RKO (cell line): ENCODE measurements at places on chromosomes 13 and 19.

DNA sequence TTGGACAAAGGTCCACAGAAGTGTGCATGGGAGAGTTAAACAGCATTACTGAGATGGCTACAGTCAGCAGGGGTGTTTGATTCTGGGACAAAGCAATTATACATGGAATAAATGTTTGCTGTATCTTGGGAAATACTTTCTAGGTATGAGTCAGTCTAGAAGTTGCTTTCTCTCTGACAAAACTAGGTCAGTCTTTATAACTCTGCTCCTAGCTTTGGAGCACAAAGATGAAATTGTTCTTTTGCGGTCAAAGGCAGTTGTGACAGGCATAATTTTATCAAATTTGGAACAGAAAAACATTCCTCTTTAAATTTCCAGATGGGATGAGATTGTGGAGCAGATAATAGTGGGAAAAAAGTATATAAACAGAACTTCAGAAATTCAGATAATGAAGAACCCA, 1045.4 kb upstream of the MIR17HG start:
- DNase-seq: peak; percentile 10

GRCh38 chr13:112779856-112780604, 90.2 kb downstream of the ATP11A start:
- no peak for DNase-seq

- peak; percentile 23 for DNase-seq
Measured at GRCh38 chr13:100100115-100100879, 11.4 kb downstream of the PCCA start.

- no peak for DNase-seq
Measured at GRCh38 chr19:17248011-17248776, 2.5 kb upstream of the NR2F6 start.

GRCh38 chr19:6999933-7000332, 21.3 kb downstream of the MBD3L2B start:
- DNase-seq: no peak

GRCh38 chr19:40523322-40524047, 53.2 kb upstream of the SHKBP1 start:
- DNase-seq: peak; percentile 83

DNA sequence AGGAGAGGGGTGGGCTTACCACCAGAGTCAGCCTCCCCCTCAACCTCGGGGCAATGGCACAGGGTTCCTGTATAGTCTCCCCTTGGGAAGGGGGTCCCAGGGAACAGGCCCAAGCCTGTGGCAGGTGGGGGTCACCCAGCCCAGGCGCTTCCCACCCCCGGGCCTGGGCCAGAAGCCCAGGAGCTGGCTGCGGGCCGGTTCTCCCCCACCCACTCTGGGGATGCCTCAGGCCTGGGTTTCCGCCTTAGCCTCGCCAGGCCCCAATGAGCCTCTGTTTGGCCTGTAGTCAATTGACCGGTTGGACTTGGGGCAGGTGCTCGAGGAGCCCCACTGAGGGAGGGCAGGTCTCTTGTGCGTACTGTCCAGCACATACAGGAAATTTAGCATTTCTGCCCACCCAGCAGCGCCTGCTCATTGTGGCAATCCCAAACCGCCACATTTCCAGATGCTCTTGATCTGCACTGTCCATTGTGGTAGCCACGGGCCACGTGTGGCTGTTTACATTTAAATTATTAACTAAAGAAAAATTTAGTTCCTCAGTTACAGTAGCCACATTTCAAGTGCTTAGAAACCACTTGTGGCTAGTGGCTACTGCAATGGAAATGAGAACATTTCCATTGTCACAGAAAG, 9.9 kb downstream of the LYL1 start:
- DNase-seq: no peak

GRCh38 chr19:648904-649801, 9.5 kb downstream of the FGF22 start:
- DNase-seq: no peak

GRCh38 chr13:69391756-69392155, 715.9 kb upstream of the ATXN8OS start:
- no peak for DNase-seq

DNA sequence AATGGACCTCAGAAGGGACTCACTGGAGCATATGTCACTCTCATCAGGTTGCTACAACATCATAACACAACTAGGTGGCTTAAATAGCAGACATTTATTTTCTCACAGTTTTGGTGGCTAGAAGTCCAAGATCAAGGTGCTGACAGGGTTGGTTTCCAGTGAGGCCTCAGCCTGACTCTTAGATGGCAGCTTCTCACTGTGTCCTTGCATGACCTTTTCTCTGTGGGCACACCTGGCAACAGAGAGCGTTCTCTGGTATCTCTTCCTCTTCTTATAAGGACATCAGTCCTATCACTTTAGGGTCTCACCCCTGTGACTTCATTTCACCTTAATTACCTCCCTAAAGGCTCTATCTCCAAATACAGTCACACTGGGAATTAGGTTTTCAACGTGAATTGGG, 74.5 kb downstream of the CYSLTR2 start:
- no peak for DNase-seq

DNA sequence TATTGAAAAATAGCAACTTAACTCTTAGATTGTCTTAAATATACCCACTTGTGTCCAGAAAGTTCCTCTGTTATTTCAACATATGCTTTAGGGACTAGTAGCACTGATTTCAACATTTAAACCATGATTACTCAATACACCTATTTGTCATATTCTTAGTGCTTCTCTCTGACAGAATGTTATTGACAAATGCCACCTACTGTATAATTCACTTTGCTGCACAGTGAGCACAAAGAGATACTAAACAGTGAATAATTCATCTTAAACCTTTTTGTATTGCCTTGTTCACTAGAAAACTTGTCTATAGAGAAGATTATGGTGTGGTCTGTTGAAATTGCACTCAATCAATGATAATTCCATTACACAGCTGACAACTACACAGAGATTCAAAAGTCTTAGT, 692.6 kb downstream of the PCDH17 start:
- DNase-seq: peak; percentile 34

DNA sequence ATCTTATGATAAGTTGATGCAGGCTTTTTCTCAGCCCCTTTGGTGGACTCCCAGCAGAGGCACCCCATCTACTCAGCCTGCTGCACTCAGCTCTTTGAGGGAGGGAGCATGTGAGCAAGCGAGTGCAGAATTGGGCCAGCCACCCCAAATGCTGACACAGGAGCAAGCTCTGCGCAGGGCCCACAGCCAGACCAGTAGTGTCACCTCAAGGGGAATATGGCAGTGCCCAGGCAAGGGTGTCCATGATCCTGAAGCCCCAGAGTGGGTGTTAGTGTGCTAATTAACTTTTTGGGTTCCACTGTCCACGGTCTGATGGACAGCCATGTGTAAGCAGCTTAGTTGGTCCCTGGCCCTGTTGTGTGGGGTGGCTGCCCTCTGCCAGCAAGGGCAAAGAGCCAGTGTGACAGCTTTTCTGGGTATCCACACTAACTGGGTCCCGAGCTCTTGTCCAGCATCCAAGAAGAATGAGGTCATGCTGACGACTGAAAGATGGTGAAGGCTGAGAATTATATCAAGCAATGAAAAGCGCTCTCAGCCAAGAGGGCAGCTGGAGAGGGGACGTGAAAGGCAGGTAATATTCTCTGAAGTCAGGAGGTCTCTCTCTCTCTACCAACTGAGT, 898.3 kb upstream of the PCDH9 start:
- DNase-seq: no peak

GRCh38 chr13:102815788-102816187, 16.9 kb downstream of the BIVM start:
- no peak for DNase-seq

GRCh38 chr19:7823686-7824301, 6.2 kb upstream of the EVI5L start:
- no peak for DNase-seq

GRCh38 chr19:12932392-12933286, 872 bp downstream of the FARSA start:
- DNase-seq: no peak

DNA sequence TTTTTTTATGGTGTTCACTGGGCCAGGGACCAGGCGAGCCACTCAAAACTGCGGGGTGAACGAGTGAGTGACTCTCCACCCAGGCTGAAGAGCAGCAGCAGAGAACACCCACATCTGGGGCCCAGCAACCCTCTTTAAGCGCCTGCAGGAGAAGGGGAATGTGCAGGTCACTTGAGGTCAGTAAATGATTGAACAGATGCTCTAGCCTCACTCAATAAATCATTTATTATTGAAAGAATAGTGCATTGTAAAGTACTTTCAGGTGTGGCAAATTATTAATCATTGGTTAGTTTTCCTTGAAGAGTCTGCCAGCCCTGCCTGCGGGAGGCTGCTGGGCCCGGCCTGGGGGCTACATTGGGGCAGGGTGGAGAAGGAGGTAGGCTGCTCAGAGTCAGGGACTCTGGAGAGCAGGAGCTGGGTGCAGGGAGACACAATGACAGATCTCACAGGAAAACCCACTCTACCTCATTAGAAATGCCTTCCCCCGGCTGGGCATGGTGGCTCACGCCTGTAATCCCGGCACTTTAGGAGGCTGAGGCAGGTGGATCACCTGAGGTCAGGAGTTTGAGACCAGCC, 42.5 kb downstream of the ABCC4 start:
- DNase-seq: no peak

DNA sequence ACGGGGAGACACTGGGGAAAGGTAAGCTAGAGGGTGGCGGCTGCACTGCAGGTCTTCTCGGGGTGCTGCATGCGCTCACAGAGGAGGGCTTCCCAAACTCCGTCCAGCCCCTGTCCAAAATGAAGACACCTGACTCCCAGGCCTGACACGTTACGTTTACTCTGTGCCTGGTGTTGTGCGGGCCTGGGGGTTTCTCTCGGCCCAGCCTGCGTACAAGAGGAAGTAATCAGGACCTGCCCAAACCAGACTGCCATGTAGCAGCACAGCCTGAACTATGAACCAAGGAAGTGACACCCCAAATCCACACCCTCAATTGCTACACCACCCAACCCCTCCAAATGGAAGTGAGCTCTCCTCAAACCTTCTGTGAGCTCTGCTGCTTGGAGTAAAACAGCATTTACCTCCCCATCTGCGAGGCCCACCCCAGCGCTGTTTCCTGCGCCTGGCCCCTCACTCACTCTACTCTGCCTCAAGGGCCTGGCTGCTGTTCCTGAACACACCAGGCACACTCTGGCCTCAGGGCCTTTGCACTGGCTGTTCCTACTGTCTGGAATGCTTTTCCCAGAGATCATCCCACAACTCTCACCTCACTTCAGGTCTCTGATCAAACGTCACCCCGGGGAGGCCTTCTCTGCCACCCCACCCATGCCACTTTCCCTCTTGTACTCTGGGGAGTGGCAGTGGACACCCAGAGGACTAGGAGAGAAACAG, 3.0 kb downstream of the HSPBP1 start:
- no peak for DNase-seq

- no peak for DNase-seq
Measured at GRCh38 chr13:44894001-44894770, 95.1 kb downstream of the NUFIP1 start.

DNA sequence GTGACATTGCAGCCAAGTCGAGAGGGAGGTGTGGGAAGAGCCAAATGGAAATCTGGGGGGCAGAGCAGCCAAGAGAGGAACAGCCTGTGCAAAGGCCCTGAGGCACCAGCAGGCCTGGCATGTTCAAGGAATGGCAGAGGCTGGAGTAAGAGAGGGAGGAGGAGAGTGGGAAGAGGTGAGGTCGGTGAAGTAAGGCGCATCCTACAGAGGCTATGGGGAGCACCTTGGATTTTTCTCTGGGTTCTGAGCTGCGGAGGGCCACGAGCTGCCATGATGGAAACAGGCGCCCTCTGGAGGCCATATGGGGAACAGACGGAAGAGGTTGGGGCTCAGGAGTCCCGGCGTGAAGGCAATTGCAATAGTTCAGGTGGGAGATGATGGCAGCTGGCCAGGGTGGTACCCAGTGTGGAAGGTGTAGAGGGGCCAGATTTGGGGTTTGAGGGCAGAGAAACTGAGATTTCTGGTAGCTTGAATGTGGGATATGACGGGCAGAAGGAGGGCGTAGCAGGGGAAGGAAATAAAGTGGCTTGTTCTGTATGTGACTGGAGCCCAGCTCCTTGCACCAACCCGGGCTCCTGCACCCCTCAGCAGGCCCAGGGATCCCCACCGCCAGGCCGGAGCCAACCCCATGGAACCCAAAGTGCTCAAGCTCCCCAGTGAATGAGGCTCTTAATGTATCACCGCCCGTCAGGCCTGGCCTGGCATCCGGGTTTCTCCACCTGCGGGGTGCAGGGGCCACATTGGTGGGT, 20.5 kb upstream of the STRN4 start:
- DNase-seq: no peak

DNA sequence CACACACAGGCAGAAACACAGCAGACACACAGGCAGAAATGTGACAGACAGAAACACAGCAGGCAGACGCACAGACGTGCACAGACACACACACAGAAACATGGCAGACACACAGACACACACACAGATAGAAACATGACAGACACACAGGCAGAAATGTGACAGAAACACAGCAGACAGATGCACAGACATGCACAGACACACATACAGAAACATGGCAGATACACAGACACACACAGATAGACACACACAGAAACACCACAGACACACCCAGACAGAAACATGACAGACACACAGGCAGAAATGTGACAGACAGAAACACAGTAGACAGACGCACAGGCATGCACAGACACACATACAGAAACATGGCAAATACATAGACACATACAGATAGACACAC, 1.3 kb downstream of the TBXA2R start:
- DNase-seq: no peak

- no peak for DNase-seq
Measured at GRCh38 chr19:8129061-8129618, 20.3 kb downstream of the FBN3 start.

GRCh38 chr19:3503036-3503572, 2.6 kb upstream of the DOHH start:
- DNase-seq: no peak

DNA sequence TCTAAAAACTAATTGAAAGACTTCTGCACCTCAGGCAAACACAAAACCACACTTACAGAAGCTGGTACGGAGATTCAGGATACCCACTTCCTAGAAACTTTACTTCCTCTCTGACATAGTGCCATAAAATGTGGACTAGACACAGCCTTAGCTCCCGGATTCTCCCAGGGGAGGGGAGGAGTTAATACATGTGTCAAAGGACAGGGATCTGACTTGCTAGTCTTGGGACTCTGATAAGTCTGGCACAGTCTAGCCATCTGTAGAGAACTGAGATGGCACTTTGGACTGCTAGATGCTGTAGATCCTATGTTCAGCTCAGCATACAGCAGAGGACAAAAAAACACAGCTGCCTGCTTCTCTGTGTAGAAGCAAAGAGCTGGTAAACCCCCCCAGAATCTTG, 769.8 kb upstream of the MIR17HG start:
- DNase-seq: no peak

DNA sequence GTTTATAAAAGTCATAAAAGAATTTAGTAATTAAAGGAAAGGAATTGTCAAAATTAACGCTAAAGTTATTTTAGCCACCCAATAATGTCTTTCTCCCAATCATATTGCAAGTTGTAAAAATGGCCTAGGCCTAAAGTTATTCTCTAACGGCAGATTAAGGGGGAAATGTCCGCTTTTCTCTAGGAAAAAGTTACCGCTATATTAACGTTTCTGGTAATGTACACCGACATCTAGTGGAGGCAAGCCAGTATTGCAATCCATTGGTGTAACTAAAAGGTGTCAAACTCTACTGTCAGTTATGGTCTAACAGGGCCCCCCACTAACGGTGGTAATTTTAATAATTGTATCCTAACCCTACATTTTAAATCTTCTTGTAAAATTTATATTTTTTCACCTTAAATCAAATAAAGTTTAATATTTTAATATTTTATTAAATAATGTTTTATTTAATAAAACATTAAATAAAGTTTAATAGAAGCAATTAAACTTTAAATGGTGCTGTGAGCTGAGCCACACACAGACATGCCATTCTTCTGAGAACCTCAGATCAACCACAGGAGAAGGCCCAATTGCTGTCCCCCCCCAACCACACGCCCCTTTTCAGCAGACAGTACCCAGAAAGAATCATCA, 35.9 kb upstream of the ZSCAN5A start:
- peak; percentile 68 for DNase-seq

- no peak for DNase-seq
Measured at GRCh38 chr19:43628646-43629326, 9.4 kb upstream of the ZNF428 start.
